Fibroblast of lung (primary cell): ENCODE measurements at places on chromosomes 4 and X. TPM values are rescaled to one million over a fixed set of nuclear protein-coding genes. Genes with fewer than 3 reads are reported as not detected.

ARX gene
- polyA plus RNA-seq, result not detected in 2 replicates

TAF9B gene
- 31.7 and 71.2 TPM in 2 replicates for polyA plus RNA-seq

GPR82 gene
- polyA plus RNA-seq, result not detected in 2 replicates

CT45A1 gene
- not detected in 2 replicates for polyA plus RNA-seq

MAGEB17 gene
- 0.06 and 0.10 TPM in 2 replicates for polyA plus RNA-seq

HCCS gene
- polyA plus RNA-seq, result 37.6 and 38.3 TPM in 2 replicates

KLHL4 gene
- 0.26 and 1.5 TPM in 2 replicates for polyA plus RNA-seq

- no peaks in the 10 kb centered on the region for H3K36me3 ChIP-seq
- peak; percentile 0 for DNase-seq
- no peaks in the 10 kb centered on the region for H3K27me3 ChIP-seq
- no peaks in the 10 kb centered on the region for H3K4me1 ChIP-seq
- no peak overlapping the region for H3K27ac ChIP-seq
Measured at GRCh38 chrX:75746891-75747639, 38.0 kb downstream of the MAGEE2 start.

- no peak overlapping the region for H3K27ac ChIP-seq
- H3K4me1 ChIP-seq, result peaks cover 2% of the 10 kb centered on the region
- H3K4me3 ChIP-seq, result no peak overlapping the region
- DNase-seq, result no peak
- H3K27me3 ChIP-seq, result no peaks in the 10 kb centered on the region
Measured at GRCh38 chr4:82893942-82894341, 3.0 kb upstream of the SEC31A start.

- H3K36me3 ChIP-seq, result no peaks in the 10 kb centered on the region
- H3K27me3 ChIP-seq, result no peaks in the 10 kb centered on the region
- no peak overlapping the region for H3K27ac ChIP-seq
- no peak for DNase-seq
- H3K4me1 ChIP-seq, result peaks cover 3% of the 10 kb centered on the region
Measured at GRCh38 chr4:41057467-41057866, 156.9 kb downstream of the APBB2 start.

DNA sequence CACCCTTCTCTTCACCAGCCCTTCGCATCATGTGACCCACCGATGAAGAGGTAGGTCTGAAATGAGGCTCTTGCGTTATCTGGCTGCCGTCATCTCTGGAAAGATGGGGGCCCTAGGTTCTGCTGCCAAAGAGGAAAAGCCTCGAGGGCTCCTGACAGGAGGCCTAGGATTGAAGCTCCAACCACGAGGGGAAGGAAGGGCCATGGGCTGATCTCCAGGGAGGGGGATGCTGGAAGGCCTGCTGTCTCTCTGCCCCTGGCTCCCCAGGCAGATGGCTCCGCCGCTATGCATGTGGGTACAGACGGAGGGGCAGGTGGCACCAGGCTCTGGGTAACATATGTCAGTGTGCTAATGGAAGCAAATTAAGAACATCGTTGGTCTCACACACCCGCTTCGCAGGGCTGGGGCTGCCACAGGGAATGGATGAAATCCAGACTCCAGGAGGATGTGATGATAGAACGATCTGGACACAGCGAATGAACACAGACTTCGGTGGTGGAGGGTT is 44.9 kb downstream of the AFAP1 start:
- H3K27ac ChIP-seq, result no peak overlapping the region
- no peak for DNase-seq
- no peak overlapping the region for H3K4me3 ChIP-seq
- H3K4me1 ChIP-seq, result peaks cover 23% of the 10 kb centered on the region

DNA sequence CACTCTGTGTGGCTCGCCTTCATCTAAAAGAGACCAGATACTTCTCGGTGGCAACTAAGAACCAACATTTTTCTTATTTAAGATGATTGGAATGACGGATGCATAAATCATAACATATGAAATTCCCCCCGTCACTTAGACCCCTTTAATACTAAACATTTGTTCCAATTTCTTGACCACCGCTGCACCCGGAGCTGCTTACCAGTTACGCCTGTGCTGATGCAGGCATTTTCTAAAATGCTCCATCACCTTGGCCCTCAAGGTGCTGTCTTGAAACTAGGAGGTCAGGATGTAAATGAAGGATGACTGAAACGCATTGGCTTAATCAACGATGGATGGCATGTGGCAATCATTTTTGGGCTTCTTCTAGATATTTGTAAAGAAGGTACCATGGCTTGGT is 130.0 kb downstream of the CPZ start:
- no peaks in the 10 kb centered on the region for H3K4me1 ChIP-seq
- no peaks in the 10 kb centered on the region for H3K27me3 ChIP-seq
- DNase-seq, result no peak
- H3K27ac ChIP-seq, result no peak overlapping the region
- H3K4me3 ChIP-seq, result no peak overlapping the region
- H3K36me3 ChIP-seq, result no peaks in the 10 kb centered on the region

DNA sequence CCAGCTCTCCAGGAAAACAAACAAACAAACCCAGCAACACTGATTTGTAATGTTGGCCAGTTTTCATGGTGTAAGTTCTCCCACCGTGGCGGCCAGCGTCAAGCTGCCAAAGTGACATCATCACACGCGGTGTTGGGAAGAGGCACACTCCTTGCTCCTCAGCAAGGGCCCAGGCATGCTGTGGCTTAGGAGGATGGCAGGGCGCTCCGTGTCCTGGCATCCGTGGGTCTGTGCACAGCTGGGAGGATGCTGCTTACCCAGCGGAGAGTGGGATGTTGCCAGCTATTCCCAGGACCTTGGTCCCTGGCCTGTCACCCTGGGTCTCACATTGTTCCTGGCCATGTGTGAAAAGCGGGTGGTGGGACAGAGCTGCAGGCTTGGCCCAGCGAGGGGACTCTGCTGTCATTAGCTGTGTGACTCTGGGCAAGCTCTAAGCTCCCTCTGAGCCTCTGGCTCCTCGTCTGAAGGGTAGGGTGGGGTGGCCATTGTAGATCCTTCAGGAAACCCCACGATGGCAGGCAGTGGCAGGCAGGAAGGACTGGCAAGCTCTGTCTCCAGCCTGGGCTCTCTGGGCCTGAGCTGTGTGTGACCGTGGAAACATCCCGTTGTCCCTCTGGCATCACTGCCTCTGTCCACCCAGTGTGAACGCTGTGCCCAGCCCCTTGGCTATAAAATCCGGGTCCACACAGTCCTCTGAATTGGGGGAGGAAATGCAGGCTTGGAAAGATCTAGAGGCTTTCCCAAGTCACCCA is 10.8 kb downstream of the PSAPL1 start:
- no peak overlapping the region for H3K27ac ChIP-seq
- H3K36me3 ChIP-seq, result no peaks in the 10 kb centered on the region
- H3K4me1 ChIP-seq, result no peaks in the 10 kb centered on the region
- H3K4me3 ChIP-seq, result no peak overlapping the region

DNA sequence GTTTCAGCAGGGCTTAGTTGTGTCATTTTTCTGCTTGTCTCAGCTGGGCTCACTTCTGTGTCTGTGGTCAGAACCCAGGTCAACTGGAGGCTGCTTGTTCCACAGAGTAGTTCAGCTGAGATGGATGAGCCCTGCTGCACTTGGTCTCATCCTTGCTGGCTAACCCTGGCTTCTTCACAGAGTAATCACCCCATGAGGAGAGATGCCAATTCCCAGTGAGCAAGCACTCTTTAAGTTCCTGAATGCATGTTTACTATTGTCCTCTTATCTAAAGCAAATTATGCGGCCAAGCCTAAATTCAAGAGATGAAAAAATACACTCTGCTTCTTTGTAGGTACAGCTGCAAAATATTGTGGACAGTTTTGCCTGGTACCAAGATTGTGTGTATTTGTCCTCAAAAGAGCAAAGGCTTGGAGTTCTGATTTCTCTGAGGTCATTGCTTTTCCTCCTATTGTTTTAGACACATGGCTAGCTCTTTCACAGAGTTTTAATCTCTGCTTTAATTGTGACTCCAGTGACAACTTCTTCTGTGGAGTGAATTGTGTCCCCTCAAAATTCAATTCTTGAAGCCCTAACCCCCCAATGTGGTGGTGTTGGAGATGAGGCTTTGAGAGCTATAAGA is 236.6 kb upstream of the ANKRD50 start:
- H3K4me1 ChIP-seq, result no peaks in the 10 kb centered on the region
- H3K4me3 ChIP-seq, result no peak overlapping the region
- DNase-seq, result peak; percentile 90
- H3K27me3 ChIP-seq, result no peaks in the 10 kb centered on the region
